Esophagus squamous epithelium (tissue), 5 donors: ENCODE measurements at places on chromosomes 3 and 15. TPM values are rescaled to one million over a fixed set of nuclear protein-coding genes. Genes with fewer than 3 reads are reported as not detected.

DNA sequence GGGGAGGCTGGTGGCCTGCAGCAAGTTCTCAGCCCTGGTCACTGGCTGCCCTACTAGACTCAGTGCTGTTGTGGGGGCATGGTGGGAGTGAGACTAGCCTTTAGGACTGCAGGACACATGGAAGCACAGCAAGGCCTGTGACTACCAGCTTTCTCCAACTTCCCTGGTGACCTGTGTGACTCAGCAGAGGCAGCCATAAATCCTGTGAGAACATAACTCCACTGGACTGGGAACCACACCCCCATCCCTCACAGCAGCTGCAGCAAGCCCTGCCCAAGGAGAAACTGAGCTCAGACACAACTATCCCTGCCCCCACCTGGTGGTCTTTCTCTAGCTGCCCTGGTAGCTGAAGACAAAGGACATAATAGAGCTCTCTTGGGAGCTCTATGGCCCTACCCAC is 111.3 kb downstream of the DCLK3 start:
- DNase-seq = no peak

DNA sequence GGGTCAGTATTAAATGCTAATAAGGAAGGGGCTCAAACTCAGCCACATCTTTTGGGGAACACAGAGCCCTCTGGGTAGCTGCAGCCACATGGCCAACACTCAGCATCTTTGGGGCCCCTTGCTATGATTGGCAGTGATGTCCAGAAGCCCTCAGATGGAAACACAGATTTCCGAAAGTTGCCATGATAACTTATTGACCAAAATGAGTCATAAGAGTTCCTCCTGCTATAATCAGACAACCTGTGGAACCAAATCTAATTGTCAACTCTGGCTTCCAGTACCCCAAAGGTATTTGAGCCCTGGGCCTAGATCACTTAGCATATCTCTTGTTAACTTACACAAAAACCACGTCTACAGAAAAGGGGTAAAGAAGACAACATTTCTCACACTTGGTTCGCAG is 392.2 kb downstream of the KCNH8 start:
- no peak for DNase-seq

DNA sequence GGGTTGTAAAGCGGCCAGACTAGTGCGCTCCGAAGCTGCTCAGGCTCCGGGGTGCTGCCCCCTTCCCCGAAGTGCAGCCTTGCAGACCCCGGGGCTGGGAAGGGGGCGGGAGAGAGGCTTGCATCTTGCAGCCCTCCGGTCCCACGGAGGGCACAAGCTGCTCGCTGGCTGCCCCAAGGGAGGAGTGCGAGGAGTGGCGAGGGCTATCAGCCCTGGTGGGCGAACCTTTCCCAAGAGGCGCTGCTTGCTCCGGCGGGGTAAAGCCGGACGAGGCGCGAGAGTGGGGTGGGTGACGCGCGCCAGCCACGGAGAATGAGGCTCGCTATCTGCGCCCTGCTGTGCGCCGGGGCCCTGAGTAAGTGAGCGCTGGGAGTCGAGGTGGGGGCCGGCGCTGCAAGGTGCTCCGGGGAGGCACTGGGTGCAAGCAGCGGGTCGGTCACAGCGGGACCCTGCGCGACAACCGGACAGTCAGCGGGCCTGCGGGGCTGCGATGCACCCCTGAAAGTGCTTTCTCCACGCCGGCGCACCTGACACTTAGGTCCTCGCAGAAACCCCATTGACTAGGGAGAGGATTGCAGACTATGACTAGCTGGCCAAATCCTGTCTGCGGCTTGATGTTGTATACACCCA is 12.7 kb upstream of the TOPBP1 start:
- no peak for DNase-seq

Gene POPDC2
- total RNA-seq = 0.18 TPM

Gene ACTC1
- total RNA-seq = 0.09 TPM

Gene SNX22
- 0.19 TPM for total RNA-seq
